NB4 (cell line): ENCODE measurements at places on chromosomes 6 and 20.

DNA sequence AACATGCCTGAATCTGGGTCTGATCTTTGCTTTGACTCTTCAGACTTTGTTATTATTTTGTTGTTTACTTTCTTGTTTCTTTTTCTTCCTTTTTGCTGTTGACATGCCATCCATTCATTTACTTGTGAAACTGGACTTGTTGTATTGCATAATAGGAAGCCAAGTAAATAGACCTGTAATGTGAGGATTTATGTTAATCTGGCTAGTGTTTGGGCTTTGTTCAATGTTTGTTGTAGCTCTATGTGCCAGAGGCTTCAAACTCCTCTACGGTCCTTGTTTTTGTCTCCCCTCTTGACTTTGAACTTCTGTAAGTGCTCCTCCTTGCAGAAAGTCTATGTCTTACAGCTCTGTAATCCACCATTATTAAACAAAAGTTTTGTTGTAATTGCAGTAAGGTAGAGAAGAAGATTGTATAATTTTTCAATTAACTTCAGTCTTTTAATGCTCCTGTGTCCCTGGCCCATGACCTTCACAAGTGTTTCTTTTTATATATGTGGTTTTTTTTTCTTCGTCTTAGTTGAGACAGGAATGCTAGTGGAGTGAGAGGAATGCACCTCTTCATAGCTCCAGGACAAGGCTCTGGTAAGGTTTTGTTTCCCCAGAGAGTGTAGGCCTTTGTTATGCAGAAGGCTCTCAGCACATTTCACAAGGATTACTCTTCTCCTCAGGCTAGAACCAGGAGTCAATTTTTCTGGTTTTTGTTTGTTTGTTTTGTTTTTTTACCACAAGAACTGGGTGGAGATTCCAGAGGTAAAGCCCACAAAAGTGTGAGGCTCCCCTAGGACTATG is 1061.8 kb upstream of the CITED2 start:
- DNase-seq = no peak

- DNase-seq = no peak
Observed at GRCh38 chr6:80792151-80792550, 685.7 kb downstream of the BCKDHB start.

- no peak for DNase-seq
Observed at GRCh38 chr20:57546956-57547649, 13.8 kb upstream of the PCK1 start.

- DNase-seq = no peak
Observed at GRCh38 chr6:49004801-49005200, 458.3 kb downstream of the MMUT start.

DNA sequence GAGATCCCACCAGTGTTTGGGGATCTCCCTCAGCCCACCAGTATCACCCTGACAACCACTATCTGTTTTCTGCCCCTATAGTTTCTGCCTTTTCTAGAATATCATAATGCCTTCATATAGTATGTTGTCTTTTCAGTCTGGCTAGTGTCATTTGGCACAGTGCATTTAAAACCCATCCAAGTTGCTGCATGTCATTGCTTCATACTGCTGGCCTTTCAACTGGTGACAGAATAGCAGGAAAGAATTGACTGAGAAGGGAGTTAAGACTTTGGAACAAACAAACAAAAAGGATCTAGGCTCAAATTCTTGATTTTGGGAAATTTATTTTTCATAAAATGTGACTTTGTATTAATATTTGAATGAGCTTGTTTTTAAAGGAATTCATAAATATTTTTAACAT is 4.5 kb downstream of the LMBRD1 start:
- DNase-seq = no peak

- DNase-seq = no peak
Observed at GRCh38 chr6:94988701-94989100, 588.6 kb upstream of the MANEA start.

GRCh38 chr20:61583356-61583755 is 331.3 kb downstream of the CDH4 start:
- DNase-seq = no peak

GRCh38 chr20:43669332-43669731 is 2.4 kb downstream of the MYBL2 start:
- DNase-seq = peak; percentile 42

GRCh38 chr20:19937218-19937617 is 79.9 kb upstream of the NAA20 start:
- peak; percentile 60 for DNase-seq

DNA sequence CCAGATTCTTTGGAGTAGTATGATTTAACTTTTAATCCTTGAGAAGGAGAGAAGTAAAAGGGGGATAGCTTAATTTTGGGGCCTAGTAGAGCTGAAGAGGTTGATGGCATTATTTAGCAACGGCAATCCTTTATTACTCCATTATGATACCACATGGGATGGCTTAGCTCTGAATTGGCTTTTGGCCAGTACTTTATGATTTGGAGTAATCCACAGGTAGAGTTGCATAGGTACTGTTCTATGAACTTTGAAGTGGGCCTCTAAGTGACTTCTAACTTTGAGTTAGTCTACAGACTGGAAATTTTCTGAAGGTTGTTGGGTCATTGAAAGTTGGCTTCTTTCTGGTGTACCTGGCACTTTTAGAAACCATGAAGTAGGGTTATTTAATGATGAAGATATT is 11.6 kb downstream of the YWHAB start:
- no peak for DNase-seq

DNA sequence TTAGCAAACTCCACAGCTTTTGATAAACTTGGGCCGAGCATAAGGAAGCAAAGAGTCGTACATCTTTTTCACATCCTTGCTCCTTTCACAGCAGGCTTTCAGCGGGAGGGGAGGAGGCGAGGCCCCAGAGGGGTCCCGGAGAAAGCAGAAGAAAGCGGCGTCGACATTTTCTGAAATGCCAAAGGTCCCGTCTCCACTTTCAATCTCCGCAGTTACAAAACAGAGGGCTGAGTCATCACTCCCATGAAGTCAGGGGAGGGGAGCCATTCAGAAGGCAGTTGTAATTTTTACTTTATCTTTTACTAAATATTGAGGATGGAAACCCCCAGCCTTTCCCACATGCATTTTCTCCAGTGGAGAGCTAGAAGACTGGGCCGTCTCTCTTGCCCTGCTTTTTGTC is 174.2 kb upstream of the THBS2 start:
- DNase-seq = peak; percentile 19

GRCh38 chr20:9103955-9104354 is 35.1 kb downstream of the PLCB4 start:
- no peak for DNase-seq

DNA sequence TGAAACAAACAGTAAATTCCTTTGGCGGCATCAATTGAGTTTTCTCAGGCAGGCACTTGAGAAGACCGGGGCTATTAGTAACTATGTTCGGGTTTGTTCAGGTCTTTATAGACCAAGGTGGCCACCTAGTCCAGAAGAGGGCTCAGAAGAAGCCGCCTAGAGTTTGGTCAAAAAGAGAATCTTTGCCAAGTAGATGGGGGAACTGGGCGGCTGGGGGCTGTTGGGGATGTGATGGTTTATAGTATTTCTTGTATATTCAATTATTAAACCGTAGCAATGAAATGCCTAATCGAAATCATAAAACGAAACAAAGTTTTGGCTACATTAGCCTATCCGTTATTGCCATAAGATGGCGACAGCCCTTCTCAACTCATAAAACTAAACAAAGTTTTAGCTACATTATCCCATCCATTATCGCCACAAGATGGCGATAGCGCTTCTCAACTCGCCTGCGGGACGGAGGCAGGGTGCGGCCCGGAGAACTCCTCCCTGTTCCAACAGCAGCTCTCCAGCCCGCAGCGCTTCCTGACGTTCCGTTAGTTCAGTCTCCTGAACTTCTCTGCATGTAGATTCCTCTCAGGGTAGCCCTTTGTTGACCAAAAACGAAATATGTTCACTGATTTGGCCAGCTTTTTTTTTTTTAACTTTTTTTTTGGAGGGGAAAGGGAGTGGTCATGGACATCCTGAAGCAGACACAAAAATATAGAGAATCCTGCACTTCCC is 120.5 kb upstream of the PRSS16 start:
- peak; percentile 95 for DNase-seq

- no peak for DNase-seq
Observed at GRCh38 chr6:69937402-69938136, 71.2 kb downstream of the COL19A1 start.

GRCh38 chr6:148550569-148550968 is 196.3 kb upstream of the UST start:
- peak; percentile 74 for DNase-seq

DNA sequence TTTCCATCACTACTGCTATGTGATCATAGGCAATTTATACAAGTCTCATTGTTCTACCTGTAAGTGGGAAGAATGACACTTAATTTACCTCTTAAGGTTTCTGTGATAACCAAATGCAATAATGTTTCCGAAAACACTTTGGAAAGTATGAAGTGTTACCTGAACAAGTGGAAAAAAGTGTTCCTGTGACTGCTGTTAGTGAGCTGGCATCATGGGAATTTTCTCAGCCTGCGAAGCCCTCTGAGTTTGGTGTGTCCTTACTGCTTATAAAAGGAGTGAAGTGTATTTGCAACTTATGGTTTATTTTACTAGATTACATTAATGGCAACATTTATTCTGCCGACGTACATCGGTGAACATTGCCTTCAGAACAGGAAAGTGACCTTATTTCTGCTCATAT is 133.0 kb downstream of the AKAP7 start:
- DNase-seq = no peak

GRCh38 chr6:156867121-156867520 is 89.9 kb downstream of the ARID1B start:
- no peak for DNase-seq

DNA sequence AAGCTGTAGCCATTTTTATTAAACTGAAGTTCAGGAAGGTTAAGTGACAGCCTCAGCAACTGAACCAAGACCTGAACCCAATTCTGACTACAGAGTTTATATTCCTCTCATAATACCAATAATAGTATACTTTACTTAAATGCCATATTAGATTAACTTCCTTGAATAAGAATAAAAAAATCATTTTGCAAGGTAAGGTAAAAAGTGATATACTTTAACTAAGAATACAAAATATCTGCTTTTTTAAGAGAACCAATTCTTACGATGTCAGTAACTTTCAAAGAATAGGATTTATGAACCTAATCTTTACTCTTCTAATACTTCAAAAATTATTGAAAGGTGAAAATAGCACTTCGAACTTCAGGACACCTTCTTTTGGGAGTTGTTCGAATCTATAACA is 3.7 kb downstream of the RAD21L1 start:
- DNase-seq = no peak

- no peak for DNase-seq
Observed at GRCh38 chr6:25290306-25291060, 11.3 kb downstream of the CARMIL1 start.

- DNase-seq = no peak
Observed at GRCh38 chr20:55961376-55962330, 43.7 kb downstream of the CBLN4 start.

DNA sequence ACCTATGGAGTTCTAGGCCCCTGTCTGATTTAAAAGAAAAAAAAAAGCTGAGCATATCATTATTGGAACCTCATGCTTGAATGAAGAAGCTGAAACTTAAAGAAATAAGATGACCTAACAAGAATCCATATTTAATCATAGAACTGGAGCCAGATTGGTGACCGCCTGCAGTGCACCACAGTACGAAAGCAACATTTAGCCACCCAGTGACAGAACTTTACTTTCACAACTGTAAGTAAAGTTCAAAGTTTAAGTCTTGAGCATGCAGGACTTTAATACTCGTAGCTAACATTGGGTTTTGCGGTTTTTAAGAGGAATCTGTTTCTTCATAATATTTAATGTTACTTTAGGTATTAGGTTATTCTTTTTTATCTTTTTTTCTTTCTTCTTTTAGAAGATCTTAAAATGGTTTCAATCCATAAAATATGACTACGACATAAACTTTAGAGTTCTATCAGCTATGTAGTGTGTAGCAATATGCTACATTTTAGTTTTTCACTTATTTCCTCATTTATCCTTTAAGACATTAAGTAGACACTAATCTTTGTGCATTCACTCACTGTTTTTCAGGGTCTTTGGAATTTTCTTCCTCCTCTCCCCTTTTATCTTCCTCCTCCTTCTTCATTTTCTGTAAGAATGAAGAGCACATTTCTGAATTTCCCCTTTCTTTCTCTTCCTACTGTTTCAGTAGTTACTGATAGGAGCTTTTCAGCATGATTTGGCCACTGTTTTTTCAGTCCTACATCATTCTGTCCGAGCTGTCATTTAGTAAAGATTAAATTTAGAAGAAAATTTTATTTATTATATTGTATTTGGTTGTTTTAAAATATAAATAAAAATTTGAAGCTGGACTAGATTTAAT is 514.1 kb downstream of the GRIK2 start:
- no peak for DNase-seq

DNA sequence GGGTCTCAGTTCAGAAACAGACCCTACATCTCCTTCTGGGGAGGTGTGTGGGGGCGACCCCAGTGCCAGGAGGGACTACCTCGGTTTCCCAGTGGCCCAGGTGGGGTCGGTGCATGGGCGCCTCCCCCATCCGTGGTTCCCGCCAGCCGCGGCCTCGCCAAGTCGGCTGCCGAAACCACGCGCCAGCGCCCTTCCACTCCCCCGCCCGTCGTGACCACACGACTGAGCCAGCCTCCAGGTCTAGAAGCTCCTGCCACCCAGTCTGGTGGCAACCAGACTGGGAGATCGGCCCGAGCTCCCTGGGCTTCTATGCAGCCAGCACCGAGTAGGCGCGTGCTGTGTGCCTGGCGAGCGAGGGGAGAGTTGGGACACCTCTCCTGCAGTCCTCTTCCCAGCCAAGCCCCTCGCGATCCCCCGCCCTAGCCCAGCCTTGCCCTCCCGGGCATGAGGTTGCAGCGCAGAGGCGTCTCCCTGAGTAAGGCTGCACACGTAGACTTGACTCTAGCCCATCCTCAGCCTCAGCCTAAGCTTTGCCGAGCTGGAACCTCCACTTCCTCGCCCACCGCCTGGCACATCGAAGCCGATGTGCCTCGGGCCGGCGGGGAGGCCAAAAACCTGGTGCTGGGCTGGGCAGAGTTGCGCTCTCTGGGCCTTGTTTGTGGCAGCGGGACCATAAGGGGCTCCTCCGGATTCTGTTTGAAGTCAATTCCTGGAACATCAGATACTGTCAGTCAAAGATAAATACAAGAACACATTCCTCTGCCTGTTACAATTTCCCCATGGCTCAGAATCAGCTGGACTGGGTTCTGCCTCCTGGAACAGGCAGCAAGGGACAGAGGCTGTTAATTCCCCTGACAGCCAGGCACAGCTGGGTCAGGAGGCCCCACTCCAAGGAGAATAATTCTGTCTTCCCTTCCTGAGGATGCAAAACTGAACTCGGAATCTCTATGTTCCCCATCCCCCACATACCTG is 1.5 kb upstream of the CPNE5 start:
- DNase-seq = peak; percentile 47

DNA sequence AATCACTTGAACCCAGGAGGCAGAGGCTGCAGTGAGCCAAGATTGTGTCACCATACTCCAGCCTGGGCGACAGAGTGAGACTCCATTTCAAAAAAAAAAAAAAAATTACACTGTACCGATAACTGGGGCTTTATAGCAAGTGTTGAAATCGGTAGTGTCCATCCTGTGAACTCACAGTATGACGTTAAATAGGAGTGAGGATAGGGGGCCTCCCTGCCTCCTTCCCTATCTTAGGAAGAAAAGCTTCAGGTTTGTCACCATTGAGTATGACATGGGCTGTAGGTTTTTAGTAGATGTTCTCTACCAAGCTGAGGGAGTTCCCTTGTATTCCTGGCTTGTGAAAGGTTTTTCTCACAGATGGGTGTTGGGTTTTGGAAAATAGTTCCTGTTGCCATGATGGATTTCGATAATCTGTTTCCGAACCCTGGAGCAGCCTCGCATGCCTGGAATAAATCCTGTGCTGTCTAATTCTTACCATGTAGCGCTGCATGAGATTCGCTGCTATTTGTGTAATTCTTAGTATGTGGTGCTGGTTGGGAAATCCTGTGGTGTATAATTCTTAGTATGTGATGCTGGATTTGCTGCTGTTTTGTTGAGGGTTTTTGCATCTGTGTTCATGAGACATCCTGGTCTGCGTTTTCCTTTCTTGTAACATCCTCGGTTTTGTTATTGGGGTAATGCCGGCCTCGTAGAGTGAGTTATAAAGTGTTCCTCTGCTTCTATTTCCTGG is 23.6 kb downstream of the NTSR1 start:
- DNase-seq = peak; percentile 64
